NCI-H2029 treated with DMSO at 0.1 percent for 48 hours (cell line): ENCODE measurements at places on chromosomes 16 and 17.

- no peak for DNase-seq
Observed at GRCh38 chr16:11620243-11621003, 33.7 kb upstream of the LITAF start.

DNA sequence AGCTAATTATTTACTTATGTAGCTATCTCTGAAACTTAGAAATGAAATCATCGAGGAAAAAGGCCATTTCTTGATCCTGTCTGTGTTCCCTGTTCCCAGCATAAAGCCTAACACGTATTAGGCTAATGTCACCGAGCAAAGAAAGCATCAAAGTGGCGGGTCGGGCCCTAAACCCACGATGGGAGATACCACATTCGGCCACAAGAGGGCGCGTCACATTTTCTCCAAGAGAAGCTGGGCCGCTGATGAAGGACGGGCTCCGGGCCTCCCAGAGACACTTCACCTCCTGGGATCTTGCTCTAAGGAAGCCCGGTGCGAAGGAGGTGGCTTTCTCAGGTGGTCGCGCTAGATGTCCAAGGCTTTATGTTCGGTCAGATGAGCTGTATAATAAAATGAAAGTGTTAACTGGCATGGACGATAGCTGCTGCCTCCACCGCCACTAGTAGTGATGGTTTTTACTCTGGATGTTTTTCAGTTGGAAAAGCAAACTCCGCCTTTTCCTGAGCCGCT is 853 bp upstream of the PDK2 start:
- peak; percentile 67 for DNase-seq

GRCh38 chr17:76097716-76098295 is 5.8 kb downstream of the EXOC7 start:
- DNase-seq = no peak

- no peak for DNase-seq
Observed at GRCh38 chr17:79473876-79474440, 136.9 kb downstream of the RBFOX3 start.

- DNase-seq = no peak
Observed at GRCh38 chr17:51718983-51719382, 439.5 kb downstream of the CA10 start.

DNA sequence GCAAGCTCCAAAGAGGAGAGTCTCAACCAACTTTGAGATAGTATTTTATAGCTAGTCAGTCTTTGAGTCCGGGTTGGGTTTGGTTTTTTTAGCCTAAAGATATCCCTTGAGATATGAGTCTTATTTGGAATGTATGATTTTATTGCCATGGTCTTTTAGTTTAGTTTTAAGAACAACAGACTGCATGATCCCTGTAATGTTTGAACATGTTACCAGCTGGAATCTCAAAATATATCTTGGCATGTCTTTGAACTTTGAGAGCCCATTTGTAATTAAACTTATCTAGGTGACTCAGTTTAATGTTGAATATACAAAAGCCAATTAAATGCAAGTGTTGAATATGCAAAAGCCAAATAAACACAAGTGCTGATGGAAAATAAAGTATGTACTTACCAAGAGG is 100.6 kb downstream of the TANGO6 start:
- DNase-seq = no peak

DNA sequence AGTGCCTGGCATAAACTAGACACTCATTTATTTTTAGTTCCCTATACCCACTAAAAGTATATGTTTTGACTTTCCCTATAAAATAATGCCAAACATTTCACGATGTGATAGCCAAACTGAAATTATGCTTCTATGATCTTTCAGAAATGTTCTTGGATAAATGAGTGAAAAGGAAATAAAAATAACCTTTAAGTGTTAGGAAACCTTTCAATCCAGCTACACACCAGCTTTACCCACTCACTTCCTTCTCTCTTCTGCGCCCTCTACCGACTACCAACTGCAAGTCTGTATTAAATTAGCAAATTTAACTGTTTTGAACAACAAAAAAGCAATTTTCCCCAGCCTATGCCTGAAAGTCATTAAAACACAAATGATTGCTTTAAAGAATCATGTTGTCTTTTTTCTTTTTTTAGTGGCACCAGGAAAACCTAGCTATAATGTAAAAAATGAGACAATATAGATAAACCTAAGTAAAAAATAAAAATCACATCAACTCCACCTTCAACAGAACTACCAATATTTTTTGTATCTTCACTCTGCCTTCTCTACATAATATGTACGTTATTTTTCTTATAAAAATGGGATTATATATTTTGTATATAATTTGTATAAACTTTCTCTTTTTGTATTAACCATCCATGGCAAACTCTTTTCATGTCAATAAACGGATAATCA is 13.2 kb upstream of the TMEM100 start:
- DNase-seq = no peak

DNA sequence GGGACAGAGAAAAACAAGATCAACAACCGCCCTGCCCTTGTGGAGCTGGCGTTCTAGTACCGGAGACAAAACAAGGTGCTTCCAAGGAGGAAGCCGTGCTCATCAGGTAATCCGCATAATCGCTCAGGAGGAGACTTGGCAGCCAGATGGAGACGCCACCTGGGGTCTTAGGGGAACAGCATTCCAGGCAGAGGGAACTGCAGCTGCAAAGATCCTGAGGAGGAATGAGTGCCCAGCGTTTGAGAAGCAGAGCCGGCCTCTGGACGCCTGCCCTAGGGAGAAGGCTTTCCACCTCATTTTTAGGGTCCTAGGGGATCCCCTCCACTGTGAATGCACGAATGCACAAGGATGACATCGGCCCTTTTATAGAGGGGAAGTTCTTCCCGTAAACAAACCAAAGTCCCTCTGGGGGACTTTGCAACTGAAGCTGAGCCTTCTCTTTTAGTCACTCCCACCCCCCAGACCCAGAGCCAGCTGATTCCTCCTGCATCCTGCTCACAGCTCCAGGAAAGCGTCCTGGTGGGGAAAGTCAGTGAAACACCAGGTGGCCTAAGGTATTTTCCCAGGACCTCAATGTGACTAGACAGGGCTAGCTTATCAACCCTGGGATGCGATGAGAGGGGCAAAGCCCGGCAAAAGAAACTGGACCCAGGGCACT is 13.2 kb upstream of the MPRIP start:
- no peak for DNase-seq

DNA sequence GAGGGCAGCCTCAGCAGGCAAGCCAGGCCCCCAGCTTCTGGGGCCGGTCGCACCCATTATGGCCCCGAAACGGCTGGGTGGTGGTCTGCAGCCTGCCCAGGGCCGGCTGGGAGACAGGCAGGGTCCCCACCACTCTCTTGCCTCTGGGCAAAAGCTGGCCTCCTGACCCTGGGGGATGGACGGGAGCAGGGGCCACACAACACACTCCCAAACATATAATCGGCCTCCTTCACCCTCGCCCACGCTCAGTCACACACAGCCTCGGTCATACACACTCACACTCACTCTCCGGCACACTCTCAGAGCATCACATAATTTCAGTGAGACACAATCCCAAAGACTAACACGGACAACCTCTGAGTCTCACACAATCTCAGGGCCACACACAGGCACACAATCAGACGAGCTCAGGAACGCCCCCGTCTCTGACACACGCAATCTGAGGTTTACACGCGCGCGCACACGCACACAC is 589 bp downstream of the PEMT start:
- no peak for DNase-seq

GRCh38 chr17:48997827-48998586 is 822 bp downstream of the IGF2BP1 start:
- DNase-seq = no peak

DNA sequence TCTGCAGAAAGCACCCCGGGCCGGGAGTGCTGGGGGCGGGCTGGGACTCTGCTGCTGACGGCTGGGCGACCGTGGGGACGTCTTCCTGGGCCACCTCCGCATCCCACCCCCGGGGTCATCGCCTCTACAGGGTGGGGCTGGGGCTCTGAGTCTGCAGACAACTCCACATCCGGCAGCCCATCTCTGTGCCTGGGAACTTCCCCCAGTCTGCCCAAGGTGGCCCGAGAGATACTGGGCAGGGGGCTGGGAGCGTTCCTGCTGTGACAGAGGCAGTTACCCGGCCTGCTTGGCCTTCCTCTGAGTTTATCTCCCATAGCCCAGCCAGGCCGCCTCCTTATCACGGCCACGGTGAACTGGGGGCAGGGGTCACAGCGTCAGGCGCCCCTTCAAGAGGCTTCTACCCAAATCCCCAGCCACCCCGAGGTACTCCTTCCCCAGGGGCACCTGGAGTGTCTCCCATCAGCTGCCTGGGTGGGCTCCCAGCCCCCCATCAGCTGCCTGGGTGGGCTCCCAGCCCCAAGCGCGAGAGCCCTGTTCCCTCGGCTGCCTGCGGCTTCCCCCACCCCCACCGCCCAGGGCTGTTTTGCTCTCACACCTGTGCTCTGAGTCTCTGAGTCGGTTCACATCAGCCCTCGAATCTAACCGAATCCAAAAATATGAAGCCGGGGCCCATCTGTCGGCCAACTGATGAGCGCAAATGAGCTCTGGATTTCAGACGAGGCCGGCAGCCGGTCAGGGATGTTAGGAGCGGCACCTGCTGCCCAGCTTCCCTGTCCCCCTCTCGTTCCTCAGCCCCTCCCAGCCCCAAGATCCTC is 15.6 kb upstream of the CBFA2T3 start:
- DNase-seq = no peak

- no peak for DNase-seq
Observed at GRCh38 chr17:12122075-12122474, 101.4 kb downstream of the MAP2K4 start.

GRCh38 chr16:84245956-84246678 is 6.3 kb upstream of the KCNG4 start:
- DNase-seq = no peak

DNA sequence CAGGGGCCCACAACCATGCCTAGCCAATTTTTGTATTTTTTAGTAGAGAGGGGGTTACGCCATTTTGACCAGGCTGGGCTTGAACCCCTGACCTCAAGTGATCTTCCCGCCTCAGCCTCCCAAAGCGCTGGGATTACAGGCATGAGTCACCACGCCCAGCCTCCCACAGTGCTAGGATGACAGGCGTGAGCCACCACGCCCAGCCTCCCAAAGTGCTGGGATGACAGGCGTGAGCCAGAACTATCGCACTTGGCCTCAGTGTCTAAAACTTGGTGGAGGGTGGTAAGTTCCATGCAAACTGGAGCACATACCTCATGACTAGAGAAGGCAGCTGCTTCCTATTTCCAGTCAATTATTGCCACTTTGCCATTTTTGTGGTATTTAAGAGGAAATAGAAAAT is 7.1 kb downstream of the HSD17B2 start:
- DNase-seq = no peak

DNA sequence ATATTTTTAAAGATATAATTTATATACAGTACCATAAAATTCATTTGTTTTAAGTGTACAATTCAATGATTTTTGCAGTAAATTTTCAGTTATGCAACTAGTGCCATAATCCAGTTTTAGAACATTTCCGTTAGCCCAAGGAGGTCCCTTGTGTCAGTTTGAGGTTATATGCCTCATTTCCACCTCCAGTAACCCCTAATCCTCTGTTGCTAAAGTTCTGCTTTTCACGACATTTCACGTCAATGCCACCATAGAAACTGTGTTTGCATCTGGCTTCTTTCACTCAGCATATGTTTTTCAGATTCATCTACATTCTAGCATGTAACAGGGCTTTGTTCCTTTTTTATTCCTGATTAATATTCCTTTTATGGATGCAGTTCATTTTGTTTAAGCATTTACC is 42.4 kb upstream of the NUDT7 start:
- no peak for DNase-seq

DNA sequence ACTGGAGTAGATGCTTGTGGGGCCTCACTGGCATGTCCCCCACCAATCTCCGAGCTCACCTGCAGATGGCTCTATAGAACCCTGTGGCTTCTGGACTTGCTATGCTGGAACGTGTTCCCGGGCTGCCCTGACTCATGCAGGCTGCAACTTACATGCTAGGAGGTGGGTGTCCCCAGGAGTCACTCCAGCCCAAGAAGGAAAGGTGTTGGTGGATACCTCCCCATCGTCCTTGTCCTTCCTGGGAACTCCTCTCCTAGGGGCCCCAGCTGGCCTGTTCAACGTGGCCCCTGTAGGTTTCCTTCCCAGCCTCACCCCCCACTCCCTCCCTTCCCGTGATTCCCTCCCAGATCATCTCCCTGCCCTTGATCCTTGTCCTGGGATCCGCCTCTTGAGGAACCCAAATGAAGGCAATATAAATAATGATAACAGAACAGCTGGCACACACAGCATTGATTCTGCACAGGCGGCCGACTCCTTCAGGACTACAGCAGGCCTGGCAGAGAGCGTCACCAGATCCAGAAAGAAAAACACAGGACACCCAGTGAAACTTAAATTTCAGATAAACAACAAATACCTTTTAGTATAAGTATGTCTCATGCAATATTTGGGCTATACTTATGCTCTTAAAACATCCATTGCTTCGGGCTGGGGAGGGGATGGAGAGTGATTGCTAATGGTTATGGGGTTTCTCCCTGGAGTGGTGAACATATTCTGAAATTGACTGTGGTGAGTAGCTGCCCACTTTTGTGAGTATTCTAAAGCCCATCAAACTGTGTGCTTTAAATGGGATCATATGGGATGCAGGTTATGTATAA is 221.1 kb upstream of the GSE1 start:
- no peak for DNase-seq

DNA sequence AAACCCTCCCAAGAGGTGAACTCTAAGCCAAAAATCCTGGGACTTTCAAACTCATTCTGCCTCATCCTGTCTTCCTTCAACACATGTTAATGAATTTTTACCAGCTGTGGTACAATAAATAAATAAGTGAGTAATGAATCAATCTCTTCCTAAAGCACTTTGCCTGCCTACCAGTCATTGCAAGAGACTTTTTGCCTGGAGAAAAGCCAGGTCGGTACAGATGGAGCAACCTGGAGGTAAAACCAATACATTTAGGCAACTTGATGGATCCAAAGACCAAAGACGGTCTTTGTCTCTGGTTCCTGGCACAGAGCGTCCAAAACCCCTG is 324.2 kb downstream of the PMP22 start:
- DNase-seq = no peak

DNA sequence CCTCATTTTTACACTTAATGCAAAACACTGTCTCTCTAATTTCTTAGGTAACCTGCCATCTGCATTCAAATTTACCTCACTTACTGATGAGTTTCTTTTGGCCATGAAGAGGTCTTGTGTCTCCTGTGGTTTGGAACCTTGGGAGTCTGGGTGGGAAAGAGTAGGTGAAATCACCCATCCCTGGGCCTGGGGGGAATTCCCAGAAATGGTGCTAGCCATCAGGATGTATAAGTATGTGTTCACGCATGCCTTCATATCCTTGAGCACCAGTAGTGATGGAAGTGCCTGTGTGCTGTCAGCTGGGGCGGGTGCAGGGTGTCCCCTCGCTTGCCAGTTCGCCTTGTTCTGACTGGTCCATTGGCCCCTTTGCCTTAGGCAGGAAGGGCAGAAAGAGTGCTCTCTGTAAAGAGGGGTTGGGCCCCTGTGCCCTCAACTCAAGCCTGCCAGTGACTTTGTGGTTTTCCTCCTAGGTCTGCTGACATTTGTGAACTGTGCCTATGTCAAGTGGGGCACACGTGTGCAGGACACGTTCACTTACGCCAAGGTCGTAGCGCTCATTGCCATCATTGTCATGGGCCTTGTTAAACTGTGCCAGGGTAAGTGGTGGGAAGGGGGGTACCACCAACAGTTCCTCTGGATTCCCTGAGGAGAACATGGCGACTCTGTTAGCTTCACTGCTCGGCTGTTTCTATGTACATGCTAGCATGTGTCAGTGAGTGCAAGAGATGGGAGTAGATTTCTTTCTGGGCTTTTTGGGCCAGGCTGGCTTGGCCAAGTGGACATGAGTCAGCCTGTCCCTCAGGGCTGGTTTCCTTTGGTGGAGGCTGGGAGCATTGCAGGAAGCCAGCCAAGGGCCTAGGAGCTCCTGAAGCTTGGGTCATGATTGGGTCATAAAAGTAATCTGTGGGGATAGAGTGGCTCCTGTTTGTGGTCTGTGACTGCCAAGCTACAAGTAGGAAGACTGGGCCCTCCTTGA is 23.2 kb downstream of the SLC7A6OS start:
- no peak for DNase-seq
